ENCODE measurements at places on chromosomes 2 and 18.

GRCh38 chr18:44914028-44914427, 233.3 kb downstream of the SETBP1 start:
- DNase-seq, result no peak

DNA sequence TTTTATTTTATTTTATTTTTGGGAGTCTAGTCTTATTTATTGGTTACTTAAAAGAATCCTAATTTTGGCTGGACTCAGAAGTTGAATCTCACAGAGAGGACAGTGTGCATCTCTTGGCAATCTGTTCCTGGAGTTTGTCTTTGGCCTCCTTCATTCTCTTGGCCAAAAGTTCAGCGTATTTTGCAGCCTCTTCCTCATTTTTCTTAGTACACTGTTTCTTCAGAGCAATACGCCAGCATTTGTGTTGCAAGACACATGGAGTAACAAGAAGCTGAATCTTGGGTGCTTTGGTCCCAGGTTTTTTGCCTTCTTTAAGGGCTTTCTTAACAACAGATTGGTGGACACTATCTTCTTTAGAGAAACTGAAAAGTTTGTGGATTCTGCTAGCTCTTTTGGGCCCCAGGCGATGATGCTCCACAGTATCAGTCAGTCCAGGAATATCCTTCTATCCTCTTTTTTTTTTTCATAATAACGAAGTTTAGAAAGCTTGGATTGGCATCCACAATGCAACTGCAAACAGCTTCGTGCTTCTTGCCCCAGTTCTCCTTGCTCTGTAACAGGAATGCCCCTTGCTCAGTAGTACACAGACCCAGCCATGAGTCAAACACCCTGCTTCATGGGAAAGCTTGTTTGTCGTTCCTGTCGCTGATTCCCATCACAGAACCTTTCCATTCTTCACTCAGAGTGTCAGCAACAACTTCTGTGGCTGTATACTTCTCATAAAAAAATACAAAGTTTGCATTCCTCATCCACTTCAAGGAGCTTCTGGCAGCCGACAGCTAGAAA, 34.8 kb upstream of the RFX8 start:
- no peak for DNase-seq

DNA sequence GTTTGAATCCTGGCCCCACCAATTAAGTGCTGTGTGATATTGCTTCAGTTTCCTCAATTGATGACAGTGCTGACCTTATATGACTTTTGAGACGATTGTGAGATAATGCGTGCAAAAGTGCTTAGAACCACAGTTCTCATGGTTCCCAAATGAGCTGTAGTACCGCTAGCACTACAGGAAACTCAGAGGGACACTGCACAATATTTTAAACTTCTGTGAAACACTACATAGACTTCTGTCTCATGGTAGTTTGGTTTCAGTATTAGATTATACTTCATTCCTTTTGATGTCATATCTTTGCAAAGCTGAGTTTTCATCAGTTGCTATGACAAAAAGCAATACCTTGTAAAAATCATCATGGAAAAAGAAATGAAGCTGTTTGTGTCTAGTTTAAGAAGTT, 368.0 kb downstream of the PARD3B start:
- no peak for DNase-seq

GRCh38 chr2:157853211-157853610, 22.9 kb downstream of the ACVR1 start:
- no peak for DNase-seq

DNA sequence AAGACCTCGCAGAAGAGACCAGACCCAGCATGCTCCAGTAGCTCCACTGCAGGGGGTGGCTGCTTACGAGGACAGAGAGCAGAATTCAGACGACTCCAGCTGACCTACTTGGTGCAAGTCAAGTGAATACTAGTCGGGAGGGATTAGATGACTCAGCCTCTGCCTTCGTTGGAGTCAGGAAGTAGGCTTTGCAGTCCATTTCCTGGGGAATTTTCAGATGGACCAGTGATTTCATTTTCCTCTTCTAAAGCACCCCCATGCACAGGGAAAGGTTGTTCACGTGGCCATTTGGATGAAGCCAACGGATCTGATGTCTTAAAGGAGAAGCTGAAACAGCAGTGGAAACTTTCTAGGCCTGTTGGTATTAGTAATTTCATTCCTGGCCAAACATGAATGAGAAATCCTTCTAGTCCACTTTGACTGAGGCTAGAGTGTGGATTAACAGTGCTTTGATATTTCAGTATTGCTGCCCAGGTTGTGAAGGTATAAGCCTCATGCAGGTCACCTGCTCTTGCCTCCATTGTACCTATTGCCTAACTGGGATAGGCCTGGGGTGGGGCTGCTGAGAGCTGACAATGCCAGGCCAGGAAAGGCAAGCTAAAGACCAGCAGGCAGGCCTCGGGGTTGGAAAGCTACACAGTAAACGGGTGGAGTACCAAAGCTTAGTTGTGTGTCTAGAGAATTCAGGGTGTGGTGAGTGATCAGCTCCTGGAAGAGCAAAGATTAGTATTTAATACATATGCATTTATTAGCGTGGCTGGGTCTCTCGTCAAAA, 117.6 kb upstream of the FOSL2 start:
- no peak for DNase-seq

DNA sequence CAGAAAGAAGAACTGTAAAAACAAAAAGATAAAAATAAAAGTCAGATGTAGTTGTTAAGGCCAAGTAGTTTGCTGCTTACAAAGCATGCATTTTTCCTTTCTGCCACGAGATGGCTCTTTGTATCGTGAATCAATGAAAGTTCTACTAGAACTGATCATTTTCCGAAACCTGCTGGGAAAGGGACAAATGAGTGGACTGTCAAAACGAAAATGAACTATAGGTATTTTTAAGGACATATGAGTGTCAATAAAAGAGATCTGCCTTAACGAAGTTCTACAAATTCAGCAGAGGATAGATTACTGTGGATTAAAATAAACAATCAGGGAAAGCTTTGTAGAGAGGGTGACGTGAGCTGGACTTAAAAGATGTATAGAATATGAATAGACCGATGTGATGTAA, 15.0 kb upstream of the ELOA2 start:
- DNase-seq, result no peak

GRCh38 chr2:31227110-31227509, 6.8 kb upstream of the EHD3 start:
- DNase-seq, result no peak

DNA sequence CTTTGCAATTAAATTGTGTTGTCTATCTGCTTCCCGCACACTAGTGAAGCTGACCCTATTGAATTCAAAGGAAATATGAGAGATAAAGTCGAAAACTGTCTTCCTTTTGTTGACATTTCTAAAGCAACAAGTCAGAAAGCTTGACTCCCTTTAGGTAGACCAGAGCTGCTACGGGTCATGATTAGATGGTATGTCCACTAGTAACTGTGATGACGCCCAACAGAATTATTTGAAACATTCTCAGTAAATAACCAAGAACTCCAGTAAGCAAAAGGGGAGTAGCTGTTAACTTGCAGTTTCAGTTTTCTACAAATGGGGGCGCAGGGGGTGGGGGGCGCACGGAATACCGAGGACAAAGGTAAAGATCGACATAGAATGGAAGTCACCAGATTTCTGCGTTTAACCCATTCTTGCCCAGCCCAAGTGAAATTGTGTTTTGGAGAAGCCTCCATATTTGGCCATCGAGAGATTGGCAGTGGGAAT, 56.4 kb downstream of the CRIM1 start:
- no peak for DNase-seq

DNA sequence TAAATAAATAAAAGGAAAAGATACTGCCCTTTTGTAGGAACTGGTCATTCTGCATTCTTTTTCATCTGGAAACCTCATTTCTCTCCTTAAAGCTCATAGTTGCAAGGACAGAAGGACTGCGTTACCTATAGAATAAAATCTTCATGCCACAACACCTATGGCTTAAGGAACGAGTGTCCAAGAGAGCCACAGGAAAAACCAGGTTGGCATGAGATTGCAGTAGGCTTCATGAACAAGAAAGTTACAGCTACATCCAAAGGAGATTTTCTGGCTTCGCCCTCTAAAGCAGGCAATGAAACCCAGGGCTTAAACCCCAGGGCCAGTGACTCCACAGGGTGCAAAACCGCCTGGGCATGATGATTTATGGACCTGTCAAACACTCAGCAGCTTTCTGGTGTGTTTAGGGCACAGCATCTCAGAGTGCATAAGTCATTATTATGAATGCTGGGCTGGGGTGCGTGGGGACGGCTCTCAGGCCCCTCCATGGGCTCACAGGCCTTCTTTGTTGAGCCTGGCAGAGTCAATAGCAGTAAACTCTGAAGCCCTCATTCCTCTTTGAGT, 30.7 kb upstream of the PIEZO2 start:
- DNase-seq, result no peak

GRCh38 chr2:71853858-71854257, 293.8 kb downstream of the CYP26B1 start:
- no peak for DNase-seq

DNA sequence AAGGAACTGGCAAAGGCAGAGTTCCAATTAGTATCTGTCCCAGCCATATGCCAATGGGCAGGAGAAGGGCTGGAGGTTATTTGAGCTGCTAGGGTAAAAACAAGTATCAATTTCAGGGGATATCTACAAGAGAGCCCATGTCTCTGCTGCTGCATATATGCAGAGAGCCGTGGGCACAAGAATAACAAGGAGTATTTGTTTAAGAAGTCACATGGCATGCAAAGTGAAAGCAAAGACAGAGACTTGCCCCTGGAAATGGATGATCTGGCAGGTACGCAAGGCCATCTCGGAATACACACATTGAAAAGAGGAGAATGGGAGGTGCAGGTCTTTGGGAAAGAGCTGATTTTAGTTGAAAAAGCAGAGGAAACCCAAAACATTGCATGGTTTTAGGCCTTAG, 170.6 kb downstream of the EVA1A start:
- DNase-seq, result no peak

- peak; percentile 61 for DNase-seq
Observed at GRCh38 chr2:26772064-26773001, 8.2 kb downstream of the SLC35F6 start.

- no peak for DNase-seq
Observed at GRCh38 chr2:125491663-125492062, 1164.3 kb upstream of the GYPC start.

GRCh38 chr2:231467613-231468530, 3.6 kb upstream of the NCL start:
- no peak for DNase-seq

DNA sequence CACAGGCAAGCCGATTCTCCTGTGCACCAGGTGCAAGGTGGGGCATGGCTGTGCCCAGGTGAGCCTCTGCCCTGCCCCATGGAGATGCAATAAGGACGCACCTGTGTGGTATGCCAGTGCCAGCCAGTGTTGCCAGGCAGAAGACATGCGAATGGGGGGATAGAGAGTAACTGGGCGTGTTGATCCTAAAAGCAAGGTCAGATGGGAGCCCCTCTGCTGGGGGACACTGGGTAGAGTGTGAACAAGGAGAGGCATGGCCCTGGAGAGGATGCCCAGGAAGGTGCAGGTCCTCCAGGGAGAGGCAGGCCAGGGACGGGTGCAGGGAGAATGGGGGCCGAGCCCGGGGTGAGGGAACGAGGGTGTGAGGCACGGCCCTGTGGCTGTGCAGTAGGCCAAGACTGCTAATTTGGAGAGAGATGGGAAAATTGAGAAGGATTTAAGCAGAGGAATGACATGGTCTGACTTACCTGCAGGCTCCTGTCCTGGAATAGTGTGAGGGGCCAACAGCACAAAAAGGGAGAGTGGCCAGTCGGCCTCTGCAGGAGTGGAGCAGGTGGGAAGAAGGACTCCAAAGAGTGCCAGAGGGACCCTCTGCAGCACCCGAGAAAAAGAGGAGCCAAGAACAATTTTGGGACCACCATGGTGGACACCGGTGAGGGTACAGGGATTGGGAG, 690.4 kb upstream of the HS6ST1 start:
- DNase-seq, result no peak

DNA sequence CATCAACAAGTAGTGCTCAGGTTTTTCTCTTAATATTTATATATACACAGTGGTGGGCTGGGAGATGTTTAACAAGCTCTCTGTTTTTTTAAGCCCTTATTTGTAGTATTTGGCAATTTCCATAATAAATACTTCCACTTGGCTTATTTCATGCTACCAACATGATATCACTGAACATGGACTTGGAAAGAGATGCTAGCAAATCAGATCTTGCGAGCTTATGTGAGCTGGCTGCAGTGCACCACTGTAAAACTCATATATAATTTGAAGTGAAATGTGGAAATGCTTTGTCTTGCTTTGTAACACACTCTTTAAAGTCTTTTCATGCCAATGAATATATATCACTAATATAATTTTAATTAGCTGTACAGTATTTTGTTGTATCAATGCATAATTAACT, 155.7 kb downstream of the ALK start:
- DNase-seq, result no peak

DNA sequence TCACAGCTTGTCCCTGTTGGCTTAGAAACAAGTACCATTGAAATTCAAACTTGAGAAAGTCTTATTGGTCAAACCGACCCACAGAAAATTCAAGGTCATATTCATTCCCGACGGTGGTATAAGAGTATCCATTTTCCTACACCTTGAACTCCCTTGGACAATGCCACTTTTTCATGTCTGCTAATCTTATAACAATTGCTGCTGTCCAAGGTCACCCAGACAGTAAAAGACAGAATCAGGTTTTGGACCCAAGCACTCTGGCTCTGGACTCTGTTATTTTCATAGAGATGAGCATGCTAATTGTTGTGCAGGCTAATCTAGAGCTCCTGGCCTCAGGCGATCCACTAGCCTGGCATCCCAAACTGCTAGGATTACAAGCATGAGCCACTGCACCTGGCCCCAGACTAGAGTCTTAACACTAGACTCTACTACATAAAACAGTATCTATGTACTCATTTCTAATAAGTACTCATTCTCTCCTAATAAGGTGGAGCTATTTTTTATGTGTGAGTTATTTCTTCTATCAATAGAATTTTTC, 57.8 kb downstream of the C2orf76 start:
- DNase-seq, result no peak

DNA sequence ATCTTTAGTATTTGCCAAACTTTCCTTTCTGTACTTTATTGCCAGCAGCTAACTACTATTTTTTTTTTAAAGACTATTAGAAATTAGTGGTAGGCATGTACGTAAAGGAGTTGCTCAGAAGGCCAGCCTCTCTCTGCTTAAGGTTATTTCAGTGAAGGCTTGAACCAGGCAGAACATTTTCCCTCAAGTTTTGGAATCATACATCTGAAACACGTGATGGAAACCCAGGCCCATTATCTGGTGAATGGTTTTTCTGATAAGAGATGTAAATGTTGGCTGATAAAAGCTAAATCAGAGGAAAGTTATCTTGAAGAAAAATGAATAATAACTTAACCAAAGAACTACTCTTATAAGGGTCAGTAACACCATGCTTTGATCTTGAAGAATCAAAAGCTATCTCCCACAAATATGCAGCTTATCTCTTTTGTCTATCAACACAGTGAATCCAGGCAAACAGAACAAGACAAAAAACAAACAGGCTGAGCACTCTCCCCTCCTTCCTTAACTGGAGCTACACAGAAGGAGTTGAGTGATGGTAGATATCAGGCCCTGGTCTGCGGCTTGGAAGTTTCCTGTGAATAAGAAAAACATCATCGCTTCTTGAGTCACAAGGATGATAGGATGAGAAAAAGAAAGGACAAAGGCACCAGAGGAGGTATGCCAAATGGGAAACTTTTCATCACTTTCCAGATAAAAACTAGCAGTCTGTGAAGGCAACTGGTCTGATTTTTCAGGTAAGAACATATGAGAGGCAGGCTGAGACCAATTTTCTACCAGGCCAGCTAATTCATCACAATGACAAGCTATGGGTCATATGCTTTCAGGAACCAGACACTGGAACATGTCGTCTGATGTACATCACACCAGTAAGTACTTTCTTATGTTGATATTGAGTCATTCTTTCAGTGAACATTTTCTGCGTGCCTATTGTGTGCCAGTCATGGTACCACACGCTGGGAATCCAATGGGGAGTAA, 88.4 kb upstream of the STK17B start:
- no peak for DNase-seq

GRCh38 chr18:58303363-58303762, 259.3 kb downstream of the NEDD4L start:
- no peak for DNase-seq

Measured in cerebellar nuclear complex (tissue), 1 donor.